Stromal cell of bone marrow (primary cell): ENCODE measurements at places on chromosomes 6 and 20.

GRCh38 chr6:161721511-161721910 is 447.6 kb upstream of the AGPAT4 start:
- no peak for DNase-seq

DNA sequence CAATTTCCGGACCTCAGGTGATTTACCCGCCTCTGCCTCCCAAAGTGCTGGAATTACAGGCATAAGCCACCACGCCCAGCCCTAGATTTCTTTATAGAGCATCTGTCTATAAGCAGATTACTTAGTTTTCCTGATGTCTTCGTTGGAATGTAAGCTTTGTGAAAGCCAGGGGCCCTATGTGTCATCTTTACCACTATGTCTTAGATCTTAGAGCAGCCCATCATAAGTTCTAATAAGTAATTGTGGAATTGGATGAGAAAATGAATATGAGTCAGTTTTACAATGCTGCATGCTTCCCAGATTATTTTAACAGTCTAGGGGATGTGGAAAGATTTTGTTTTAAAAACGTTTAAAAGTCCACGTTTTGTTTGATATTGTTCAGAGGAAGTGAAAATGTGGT is 9.1 kb upstream of the ZBTB2 start:
- no peak for DNase-seq

DNA sequence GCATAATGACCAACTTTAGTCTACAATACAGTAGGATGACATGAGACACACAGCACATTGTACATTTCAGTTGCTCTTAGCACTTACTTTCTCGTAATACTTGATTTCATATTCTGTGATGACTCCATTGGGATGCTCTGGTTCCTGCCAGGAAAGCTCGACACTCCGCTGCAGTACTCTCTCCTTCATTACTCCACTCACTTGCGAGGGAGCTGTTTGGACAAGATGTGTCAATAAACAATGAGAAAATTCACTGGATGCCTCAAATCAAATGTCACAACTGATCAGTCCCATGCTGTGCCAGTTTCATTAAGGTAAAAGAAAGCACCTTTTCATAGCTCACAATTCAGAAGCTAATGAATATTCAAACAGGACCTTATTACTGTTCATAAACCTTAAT is 147.1 kb downstream of the EPHA7 start:
- DNase-seq, result no peak

DNA sequence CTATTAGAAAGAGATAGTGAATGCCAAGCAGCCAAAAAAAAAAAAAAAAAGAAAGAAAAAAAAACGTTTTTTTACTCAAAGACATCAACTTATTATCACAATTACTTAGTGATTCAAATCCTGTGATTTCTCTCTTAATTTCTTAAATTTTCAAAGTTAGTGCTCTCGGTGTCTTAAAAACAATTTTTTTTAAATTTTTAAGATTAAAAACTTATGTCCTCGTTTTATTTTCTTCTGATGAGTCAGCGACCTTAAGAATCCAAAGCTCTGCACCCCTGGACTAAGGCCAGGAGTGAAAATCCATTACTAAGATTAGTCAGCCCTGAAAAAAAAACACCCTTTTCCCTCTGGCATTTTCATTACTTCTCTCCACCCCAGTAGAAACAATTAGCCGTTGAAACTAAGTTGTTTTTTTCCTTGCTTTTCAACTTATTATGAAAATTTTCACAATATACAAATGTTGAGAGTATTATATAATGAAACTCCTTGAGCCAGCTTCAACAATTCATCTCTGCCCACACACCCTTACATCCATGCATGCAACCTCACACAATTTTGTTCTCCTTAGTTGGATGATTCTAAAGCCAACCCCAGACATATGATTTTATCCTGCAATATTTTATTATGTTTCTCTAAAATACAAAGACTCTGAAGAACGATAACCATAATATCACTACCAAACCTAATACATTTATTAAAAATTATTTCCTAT is 85.6 kb upstream of the CARMIL1 start:
- peak; percentile 96 for DNase-seq

- DNase-seq, result no peak
Observed at GRCh38 chr20:36992802-36993334, 41.4 kb upstream of the SAMHD1 start.

GRCh38 chr6:147503587-147503986 is 4.9 kb upstream of the SAMD5 start:
- DNase-seq, result no peak

DNA sequence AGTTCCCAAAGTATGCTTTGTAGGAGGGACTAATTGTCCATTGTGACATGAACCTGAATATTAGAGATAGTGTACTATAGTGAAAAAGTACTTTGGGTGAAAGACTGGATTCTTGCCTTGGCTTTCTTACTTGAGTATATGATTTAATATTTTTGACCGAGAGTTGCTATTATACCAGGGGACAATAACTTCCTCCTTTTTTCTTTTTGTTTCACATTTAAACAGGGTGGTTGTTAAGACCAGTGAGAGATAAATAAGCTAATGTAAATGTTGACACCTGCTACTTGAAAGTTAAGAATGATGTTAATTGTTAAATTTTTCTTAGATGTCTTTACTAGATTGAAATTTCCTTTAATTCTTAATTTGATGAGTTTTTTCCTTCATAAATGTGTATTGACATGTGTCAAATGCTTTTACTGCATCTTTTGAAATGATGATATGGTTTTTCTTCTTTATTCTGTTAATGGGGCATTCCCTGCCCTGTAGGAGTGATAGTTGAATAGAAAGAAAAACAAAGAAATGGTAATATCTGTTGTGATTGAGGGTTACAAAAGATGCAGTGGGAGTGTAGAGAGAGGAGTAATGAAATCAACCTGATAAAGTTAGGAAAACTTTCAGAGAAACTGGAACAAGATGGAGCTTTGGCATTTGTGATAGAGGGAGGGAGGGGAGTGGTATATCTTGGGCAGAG is 48.4 kb downstream of the ZFAND3 start:
- no peak for DNase-seq

DNA sequence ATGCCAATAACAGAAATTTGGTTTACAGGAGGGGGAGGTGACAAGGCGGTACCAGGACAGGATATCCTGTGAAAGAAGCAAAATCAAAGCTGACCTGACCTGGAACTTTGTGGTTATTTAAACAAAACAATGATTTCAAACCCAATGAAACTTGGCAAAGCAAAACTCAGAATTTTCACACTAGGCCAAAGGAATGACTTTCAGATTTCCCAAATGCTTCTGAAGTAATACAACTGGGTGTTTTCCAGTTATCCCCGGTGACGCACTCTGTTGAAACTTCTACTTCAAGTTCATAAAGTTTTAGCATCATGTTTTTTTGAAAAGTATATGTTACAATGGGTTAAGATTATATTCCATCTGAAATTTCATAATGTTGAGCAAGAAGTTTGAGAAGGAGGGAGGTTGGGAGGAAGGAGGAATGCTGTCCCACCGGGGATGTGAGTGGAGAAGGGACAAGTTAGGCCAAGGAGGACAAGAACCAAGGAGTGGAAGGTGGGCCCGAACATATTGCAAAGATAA is 78.1 kb upstream of the TRAF3IP2 start:
- peak; percentile 95 for DNase-seq

DNA sequence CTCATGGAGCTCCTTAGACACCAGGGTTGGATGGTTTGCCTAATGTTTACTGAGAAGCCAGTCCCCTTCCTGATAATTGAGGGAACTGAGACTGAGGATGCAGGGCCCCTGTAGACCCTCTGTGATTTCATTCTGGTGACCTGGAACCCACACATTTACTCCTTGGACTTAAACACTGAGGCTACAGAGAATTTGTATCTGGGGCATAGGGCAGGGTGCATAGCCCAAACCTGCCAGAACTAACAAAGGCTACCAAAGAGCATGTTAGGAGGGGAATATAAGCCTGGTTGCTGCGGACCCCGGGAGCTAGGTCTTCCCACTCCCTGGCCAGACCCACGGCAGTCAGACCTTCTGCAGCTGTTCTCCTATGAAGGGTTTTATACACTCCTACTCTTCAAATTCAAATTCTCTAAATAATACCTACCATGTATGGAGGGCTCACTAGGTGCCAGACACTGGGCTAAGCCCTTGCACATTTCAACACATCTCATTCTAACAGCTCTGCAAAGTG is 19.7 kb downstream of the DAAM2 start:
- no peak for DNase-seq

DNA sequence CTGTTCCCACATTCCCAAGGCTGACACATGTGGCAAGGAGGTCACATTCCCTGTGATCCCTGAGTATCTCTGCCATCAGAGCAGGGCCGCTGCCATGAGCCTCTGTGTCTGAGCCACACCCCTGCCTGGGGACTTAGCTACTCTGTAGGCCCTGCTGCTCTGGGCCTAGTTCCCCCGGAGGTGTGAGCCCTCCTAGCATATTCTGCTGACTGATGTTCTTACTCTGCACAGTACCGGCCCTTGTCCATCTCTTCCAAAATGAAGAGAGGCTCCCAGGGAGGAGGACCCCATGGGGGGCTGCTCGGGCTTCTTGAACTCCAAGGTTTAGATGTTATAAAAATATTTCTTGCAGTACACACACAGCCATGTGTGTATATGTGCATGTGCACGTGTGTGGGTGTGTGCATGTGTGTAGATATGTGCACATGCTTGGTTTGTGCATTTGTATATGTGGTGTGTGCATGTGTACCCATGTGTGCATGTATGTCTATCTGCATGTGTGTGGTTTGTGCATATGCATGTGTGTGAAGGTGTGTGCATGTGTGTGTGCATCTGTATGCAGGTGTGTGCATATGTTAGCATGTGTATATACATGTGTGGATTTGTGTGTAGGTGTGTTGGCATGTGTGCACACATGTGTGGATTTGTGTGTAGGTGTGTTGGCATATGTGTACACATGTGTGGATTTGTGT is 101.2 kb downstream of the ERMARD start:
- DNase-seq, result no peak

GRCh38 chr6:13045676-13046075 is 282.7 kb downstream of the TBC1D7 start:
- no peak for DNase-seq

DNA sequence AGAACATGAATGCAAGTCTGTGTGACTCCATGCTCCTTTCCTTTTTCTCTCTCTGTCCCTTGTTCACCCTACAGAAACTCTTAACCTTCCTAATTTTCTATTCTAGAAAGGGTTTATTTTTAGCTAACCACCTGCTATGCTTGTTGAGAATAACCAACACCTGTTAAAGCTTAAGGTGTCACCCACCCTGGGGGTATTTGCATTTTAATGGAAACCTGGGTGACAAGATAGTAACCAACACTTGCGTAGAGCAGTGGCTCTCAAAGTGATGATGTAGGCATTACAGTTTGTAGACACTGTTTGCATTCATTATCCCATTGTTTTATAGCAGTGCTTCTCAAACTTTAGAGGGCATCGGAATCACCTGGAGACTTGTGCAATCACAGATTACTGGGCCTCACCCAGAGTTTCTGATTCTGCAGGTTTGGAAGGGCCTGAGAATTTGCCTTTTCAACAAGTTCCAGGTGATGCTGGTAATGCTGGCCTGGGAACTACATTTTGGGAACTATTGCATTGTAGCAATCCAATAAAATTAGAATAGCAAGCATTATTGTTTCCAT is 114.4 kb upstream of the ARMC2 start:
- DNase-seq, result no peak

GRCh38 chr6:125519367-125519766 is 217.6 kb upstream of the HDDC2 start:
- DNase-seq, result peak; percentile 51

- DNase-seq, result peak; percentile 53
Observed at GRCh38 chr6:145891126-145891525, 73.0 kb downstream of the SHPRH start.

DNA sequence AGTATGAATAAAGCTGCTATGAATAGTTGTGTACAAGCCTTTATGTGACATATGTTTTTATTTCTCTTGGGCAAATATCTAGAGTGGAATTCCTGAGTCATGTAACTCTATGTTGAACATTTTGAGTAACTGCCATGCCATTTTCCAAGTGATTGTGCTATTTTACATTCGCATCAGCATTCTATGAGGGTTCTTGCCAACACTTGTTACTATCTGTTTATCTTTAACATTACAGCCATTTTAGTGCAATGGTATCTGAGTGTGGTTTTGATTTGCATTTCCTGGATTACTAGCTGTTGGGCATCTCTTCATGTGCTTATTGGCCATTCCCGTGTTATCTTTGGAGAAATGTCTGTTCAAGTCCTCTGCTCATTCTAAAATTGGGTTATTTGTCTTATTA is 19.1 kb downstream of the MYT1 start:
- DNase-seq, result no peak

GRCh38 chr20:14550655-14551054 is 213.2 kb upstream of the FLRT3 start:
- DNase-seq, result no peak

DNA sequence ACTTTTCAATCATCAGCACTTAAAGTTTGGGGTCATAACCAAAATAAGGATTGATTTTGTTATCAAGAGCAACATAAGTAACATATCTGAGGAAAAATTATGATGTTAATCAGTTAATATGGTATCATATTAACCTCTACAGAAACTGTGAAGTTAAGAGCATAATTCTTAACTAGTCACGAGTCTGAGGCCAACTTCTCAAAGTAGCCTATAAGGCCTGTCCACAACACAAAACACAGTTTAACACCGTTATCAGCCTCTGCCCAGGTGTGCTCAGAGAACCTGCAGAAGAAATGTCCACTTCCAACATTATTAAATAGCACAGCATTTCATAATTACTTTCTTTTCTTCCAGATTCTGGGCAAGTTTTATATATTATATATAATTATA is 1.1 kb downstream of the STX7 start:
- no peak for DNase-seq

GRCh38 chr6:98669371-98669770 is 165.0 kb upstream of the POU3F2 start:
- DNase-seq, result no peak

DNA sequence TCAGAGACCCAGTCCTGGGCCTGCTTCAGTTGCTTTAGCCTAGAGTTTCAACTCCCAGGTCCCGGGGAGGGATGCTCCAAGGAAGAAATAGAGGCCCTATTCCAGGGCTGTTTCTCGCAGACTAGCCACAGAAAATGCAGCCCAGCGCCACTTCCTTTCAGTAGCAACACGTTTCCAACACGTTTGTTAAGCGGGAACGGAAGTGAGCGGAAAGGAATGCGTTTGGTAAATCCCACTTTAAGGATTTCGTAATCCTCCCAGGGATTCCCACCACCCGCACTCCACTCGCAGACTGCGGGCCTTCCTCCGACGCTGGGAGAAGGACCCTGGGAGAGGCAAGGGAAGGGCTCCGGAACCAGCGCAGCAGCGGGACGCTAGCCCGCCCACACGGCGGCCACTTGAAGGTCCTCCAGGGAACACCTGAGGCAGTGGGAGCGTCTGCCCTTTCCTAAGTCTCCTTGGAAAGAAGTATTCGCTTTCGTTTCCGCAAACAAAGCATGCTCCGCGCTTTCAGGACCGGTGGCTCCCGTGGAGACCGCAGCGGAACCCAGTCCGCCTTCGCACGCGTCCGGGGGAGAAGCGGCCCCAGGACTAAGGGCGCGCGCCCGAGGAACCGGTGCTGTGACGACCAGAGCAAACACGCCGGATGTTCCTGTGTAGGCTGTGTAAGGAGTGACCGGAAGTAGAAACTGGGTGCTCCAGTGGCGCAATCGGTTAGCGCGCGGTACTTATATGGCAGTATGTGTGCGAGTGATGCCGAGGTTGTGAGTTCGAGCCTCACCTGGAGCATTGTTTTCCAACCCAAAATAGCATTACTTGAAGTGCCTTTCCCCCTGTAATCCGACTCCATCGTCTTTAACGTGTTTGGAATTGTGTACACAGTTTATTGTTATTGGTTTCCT is 227.6 kb upstream of the PRSS16 start:
- peak; percentile 74 for DNase-seq

GRCh38 chr6:13664703-13665352 is 46.8 kb downstream of the RANBP9 start:
- no peak for DNase-seq

- peak; percentile 37 for DNase-seq
Observed at GRCh38 chr20:15359056-15359455, 1021.6 kb upstream of the FLRT3 start.
